Myometrial cell (primary cell): ENCODE measurements at places on chromosomes 13 and 19. TPM values are rescaled to one million over a fixed set of nuclear protein-coding genes. Genes with fewer than 3 reads are reported as not detected.

ANGPTL8 gene
- total RNA-seq = not detected in 2 replicates

KIR3DL1 gene
- not detected in 2 replicates for total RNA-seq

CDX2 gene
- total RNA-seq = not detected in 2 replicates

POU2F2 gene
- total RNA-seq = under 0.01 and 0.18 TPM in 2 replicates

ATP1A3 gene
- 0.29 and 0.89 TPM in 2 replicates for total RNA-seq
